T-helper 1 cell (primary cell): ENCODE measurements at places on chromosomes 4 and X.
A peak's percentile ranks its signal among the peaks of the same experiment; 100 is the strongest.

GRCh38 chrX:150202641-150203247, 160.4 kb upstream of the MAMLD1 start:
- no peak for DNase-seq

DNA sequence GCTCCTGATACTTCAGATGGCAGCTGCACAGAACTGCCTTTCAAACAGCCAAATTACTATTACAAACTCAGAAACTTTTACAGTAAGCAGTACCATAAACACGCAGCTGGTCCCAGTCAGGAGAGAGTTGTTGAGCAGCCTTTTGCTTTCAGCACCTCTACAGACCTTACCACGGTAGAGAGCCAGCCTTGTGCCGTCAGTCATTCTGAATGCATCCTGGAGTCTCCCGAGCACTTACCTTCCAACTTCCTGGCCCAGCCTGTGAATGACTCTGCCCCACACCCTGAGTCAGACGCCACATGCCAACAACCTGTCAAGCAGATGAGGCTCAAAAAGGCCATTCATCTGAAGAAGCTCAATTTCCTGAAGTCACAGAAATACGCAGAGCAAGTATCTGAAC, 12.4 kb downstream of the ZBTB49 start:
- no peak for DNase-seq

DNA sequence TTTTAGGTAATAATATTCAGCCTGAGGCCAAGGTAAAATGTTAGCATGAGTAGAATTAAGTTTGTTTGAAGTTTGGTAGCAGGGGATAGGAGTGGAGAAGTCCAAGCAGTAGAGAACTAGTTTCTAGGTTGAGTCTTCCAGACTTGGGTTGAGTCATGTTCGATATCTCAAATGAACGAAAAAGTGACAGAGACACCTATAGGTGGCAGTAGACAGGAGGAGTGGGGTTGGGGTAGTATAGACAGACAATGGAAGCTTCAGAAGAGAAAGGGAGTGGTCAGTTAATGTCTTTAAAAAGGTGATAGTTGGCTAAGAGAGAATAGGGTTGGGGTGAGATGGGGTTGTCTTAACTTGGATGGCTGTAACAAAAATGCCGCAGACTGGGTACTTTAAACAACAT, 58.7 kb upstream of the EMCN start:
- DNase-seq: no peak

DNA sequence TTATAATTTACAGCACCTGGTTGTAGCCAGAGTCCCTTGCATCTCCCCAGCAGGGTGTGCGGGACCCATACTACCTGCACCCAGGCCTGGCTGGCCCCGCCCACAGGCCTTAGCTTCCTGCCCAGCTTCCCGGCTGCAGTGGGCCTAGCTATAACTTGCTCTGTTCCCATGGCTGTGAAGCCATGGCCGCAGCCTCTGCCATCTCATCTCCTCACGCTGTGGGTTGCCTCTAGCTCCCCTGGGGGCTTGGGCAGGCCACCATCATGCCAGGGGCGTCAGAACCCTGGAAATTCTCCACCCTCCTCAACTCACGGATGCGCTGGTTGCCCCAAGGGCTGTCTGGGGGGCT, 26.1 kb upstream of the SORBS2 start:
- DNase-seq: no peak

DNA sequence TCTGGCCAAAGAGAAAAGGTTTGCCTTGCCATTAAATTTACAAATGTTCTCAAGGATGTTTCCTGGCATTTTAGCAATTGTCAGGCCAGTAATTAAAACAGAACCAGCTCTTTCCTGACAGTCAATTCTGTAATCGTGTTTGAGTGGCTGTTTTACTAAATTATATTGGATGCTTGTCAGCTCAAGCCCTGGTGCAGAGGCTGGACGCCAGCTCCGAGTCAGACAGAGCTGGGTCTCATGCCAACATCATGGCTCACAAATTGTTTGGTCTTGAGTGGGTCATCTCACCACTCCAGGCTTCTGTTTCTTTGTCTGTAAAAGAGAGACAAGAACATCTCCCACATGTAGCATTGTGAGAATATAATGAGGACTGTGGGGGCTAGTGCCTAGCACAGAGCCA, 190.3 kb upstream of the PSAPL1 start:
- no peak for DNase-seq

- DNase-seq: no peak
Measured at GRCh38 chrX:48531358-48531959, 8.1 kb upstream of the TBC1D25 start.

- DNase-seq: no peak
Measured at GRCh38 chr4:100633269-100633668, 115.4 kb upstream of the EMCN start.

- no peak for DNase-seq
Measured at GRCh38 chr4:159516556-159517140, 413.8 kb downstream of the RAPGEF2 start.

DNA sequence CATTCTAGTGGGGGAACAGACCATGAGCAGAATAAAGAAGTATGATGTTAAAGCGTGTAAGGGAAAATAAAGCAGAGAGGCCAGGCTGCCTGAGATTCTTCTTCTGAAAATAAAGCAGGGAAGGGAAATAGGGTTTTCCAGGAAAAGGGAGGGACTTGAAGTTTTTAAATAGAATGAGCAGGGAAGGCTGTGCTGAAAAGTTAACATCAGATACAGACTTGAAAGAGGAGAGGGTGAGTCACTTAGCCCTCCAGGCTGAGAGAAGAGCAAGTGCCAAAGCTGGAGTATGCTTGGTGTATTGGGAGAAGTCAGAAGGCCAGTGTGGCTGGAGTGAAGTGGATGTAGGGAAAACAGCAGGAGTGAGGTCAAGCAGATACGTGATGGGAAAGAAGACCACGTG, 10.0 kb upstream of the PLK4 start:
- no peak for DNase-seq

GRCh38 chr4:57911203-57911602, 801.0 kb upstream of the IGFBP7 start:
- no peak for DNase-seq

DNA sequence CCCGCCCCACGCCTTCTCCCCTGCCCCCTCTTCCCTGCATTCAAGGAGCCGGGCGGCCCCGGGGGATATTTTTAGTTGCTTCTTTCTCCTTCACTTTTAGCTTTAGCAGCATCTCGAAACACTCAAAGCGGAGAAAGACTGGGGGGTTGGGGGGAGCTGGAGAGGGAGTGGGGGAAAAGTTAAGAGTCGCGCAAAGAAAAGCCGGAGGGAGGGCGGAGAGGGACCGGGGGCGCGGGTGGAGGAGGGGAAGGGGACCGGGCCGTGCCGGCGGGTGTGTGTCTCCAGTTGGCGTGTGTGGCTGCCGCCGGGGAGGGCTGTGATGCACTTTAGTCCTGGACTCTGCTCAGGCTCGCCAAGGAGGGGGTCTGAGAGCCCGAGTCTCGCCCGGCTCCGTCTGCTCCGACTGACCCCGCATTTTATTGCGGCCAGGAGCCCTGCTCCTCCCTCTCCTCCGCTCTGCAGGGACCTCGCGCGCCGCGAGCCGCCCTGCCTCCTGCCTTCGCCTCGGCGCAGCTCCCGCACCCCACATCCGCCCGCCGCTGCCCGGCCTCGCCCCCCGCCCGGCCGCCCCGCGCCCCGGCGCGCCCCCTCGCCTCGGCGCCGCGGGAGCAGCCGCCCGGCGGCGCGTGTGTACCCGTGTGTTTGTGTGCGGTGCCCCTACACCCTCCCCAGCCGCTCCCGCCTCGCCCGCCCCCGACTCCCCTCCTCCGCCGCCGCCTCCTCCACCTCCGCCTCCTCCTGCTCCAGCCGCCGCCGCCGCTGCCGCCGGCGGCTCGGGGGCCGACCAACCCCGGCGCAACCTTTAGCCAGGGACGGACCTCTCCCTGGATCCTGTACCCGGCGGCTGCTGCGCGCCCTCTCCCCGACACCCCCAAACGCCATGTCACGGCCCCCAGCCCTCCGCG, 1.4 kb downstream of the ZNF827 start:
- DNase-seq: peak; percentile 57

DNA sequence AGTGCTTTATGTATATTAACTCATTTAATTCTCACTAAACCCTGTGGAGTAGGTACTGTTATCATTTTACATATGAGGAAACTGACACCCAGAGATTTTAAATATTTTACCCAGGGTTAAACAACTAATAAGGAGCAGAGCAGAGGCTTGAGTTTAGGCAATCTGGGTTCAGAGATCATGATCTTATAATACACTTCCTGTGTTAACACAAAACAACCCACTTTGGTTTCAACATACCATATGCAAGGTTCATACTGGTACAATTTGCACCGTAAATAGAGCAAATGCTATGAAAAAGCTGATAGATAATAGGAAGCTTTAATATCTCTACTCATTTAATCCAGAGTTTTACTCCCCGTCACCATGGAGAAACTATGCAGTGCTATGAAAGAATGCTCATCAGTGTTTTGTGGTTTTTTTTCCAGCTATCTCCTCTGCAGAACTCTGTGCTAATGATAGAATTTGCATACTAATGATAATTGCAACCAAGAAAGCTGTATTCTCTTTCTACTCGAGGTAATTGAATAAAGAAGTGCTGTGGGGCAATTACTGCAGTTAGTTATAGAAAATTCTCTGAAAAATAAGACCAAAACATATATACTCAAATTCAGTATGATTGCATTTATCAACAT, 138.8 kb upstream of the MAP9 start:
- no peak for DNase-seq

- no peak for DNase-seq
Measured at GRCh38 chrX:140948827-140949226, 53.6 kb upstream of the SPANXB1 start.

DNA sequence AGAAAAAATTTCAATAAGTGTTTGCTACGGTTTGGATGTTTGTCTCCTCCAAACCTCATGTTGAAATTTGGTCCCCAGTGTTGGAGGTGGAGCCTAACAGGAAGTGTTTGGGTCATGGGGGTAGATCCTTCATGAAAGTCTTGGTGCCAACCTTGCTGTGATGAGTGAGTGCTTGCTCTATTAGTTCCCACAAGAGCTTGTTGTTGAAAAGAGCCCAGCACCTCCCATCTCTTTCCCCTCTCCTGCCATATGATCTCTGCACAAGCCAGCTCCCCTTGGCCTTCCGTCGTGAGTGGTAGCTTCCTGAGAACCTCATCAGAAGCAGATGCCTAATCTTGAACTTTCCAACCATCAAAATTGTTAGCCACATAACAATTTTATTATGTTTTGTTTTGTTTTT, 10.3 kb upstream of the RAB40A start:
- no peak for DNase-seq

- no peak for DNase-seq
Measured at GRCh38 chrX:121407627-121408026, 360.2 kb downstream of the GLUD2 start.

GRCh38 chrX:19886375-19886774, 1.0 kb downstream of the SH3KBP1 start:
- DNase-seq: no peak

DNA sequence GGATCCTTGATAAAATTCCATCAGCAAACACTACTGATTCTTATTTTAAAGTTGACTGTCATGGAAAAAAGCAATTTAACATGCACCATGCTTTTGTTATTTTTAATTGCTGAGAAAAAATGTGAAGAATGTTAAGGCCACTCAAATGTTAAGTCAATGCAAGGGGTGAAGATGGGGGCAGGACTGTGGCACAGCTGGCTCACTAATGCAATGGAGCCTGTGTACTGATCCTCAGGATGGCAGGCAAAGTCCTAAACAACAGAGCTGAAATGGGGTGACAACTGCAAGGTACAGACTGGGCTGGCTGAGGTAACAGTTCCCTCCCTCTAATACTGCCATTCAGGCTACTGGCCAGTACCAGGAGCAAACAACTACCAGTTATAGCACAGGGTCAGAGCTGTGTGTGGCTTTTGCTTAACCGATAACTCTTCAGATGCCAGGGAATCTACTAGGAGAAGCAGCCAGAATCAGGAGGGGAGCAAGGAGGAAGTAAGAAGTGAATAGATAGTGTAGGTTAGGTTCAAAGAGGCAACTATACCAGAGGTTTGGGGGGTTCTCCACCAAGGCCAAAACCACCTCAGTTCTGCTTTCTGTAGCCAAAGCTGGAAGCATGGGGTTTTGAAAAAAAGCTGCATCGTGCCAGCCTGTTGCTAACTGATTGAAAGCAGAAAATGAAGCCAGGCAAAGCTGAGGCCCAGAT, 372.6 kb downstream of the OPHN1 start:
- DNase-seq: no peak

GRCh38 chrX:134628663-134629062, 29.6 kb downstream of the PLAC1 start:
- no peak for DNase-seq

DNA sequence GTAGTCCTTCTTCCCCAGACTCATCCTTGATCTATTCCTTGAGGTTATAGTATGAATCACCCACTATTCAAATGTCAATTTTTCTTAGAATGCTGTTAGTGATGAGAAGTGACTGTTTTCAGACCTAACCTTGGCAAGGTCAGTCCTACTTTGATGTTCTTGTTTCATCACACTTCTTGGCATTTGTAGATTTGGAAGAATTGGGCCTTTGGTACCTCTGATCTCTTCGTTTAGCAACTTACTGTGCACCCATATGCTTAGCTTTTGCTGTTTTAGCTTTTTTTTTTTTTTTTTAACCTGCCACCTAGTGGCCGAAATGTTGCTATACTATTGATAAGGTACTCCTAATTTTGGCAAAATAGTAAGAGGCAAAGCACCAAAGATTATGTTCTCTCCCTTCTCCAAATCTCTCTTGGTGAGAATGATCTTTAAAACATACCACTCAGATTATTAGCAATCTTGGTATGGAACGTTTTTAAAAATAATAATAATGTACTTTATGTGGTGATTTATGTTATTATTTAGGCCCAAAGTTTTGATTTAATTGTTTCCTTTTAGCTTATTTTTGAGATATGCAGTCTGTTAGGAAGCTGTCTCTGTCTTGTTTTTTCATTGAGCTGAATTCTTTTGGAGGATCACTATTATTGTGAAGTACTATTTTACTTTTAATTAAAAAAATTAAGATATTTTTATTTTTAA, 16.6 kb downstream of the DCK start:
- no peak for DNase-seq

GRCh38 chrX:127011629-127012028, 192.1 kb downstream of the PRR32 start:
- DNase-seq: no peak

DNA sequence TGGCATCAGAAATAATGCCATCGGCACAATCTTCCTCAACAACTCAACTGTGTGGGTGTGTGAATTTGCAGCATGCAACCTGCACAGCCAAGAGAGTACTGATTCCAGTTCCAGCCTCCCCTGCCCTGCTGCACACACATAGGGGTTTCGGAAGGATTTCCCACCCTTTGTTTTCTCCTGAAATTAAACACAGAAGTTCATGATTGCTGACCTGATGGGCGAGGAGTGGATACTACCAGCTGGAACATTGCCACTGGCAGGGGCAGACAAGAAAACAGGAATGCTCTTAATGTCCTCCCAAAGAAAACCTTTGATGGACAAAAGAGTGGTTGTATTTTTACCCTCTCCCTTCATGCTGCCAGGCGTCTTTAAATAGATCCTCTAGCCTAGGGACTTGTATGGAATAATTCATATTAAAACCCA, 4.8 kb downstream of the NDP start:
- no peak for DNase-seq

DNA sequence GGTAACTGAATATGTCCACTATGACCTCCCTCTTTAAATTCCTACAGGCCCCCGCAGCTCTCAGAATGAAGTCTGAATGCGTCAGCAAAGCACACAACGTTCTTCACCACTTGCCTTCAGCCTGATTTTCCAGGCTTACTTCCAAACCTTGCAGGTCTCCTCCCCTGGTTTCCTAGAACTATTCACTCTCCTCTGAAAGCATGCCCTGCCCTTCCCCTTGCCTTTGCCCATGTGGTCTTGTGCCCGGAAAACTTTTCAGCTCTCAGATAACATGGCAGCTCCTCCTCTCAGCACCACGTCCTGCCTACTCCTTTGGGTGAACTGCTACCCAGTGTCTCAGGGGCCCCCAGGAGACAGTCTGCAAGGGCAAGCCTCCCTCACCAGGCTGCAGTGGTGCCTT, 268.5 kb upstream of the LDB2 start:
- no peak for DNase-seq
